Stimulated activated CD4-positive, alpha-beta T cell treated with anti-CD3 and anti-CD28 coated beads, Interleukin-1b, Interleukin-23, amount 100 ng/mL, for 1 hour (primary cell): ENCODE measurements at places on chromosomes 12 and 14.

DNA sequence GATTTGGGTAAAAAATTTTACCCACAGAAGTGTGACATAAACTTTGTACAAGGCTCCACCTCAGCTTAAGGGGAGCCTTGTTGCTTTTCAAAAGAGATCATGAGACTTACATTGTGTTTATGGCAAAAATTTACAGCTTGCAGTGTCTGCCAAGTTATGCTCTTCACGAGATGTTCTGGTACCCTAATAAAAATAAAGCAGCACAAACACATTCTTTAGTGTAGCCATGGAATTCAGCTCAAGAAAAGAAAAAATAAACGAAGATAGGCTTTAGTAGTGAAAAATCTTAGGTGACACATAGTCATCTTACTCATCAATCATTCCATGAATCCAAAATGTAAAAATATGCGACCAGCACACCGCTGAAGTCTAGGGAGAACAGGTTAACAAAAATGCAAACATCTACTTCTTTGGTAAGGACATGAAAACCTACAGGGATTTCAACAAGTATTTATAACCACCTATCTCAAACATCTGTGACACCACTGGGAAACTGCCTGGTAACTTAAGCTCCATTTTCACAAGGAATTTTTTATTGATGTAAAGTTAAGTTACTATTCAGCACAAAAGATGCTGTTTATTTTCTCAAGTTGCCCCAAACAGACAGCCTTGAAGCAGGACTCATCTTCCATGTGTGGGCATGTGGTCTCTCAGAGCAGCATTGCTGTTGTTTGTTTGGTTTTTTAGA, 32.9 kb downstream of the DMAC2L start:
- no peak for DNase-seq

- DNase-seq, result no peak
These were observed 112.3 kb downstream of the ZFP36L1 start for GRCh38 chr14:68680541-68681051.

DNA sequence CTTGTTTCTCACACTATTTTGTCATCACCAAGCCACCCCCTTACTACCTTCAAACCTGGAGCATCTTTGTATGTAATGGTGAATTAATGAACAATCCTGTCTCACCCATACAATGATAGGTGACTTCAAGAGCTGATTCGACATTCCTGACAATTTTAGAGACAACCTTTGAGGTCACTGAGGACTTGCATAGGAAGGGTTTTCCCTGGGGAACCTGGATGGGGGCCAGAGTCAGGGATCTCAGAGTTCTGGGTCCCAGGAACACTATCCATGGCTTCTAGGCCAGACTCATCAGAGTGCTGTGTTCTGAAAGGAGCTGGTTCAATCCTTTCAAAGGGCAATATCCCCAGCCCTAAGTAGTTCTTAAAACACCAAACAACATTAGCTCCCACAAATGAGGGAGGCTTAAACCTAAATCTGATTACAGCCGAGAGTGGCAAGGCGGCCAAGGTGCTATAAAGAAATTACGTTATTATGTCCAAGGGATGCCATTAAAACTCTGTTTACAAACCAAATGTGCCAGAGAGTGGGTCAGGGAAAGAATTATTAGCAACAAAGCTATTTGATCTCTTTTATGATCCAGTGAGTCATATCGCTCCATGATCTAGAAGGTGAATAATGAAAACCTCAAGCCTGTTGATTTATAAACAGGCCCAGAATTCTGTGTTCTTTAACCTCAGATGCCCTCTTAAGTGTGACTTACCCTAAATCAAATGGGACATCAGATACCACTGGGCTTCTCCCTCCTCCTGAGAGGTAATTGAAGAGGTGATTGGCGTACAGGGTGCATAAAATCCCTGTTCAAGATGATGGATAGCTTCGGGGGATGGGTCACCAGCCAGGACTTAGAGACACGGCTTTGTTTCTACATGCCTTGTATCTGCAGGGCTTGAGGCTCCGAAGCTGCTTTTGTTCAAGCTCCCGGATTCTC, 230.2 kb upstream of the TBX3 start:
- no peak for DNase-seq

- no peak for DNase-seq
These were observed at the start of gene MDGA2 for GRCh38 chr14:47675466-47676314. MDGA2 (minus strand) TSS chr14:47675605.

DNA sequence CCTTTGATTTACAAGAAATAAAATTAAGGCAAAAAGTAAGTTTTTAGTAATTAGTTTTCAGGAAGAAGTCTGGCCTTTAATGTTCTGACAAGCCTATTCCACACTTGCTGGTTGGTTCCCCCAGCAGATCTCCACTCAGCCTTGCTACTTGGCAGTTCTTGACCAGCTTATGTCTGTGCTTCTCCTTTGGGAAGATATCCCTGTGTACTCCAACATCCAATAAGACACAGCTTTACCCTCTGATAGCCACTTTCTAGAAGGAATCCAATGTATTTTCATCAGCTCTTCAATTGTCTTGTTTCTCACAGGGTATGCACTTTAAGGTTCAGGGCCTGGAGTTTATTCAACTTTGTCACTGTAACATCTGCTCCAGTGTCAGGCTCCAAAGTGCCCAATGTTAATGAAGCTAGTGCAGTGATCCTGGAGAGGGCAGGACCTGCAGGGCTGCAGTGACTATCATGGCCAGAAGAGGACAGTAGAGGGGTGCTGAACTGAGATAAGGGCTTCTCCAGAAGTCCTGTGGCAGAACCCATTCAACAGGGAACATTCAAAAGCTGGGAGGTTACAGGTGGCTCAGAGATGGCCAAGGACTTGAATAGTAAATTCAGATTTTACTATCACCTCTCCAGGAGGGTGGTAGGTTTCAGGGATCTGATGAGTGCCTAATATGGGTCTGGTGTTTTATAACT, 22.9 kb downstream of the JKAMP start:
- no peak for DNase-seq

DNA sequence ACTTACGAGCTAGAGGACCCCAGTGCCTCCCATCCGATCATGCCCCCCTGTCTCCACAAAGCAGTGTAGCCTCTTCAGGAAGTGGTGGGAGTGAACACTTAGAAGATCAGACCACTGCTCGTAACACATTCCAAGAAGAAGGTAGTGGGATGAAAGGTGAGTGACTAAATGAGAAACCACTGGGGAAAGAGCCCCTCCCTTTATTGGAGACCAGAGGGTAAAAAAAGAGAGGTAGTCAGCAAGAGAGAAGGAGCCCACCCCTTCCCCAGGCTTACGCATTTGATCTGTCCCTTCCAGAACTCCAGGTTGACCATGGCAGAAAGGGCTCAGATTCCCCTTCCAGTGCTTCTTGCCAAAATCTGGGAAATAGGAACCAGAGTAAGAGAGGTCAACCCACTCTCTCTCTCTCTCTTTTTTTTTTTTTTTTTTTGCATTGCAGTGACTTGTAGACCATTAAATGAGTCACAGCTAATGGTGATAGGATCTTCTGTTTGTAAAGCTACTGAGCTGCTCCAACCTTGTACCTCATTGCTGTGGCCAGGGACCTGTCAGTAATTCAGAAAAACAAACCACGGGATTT, 165.4 kb downstream of the GCH1 start:
- no peak for DNase-seq

DNA sequence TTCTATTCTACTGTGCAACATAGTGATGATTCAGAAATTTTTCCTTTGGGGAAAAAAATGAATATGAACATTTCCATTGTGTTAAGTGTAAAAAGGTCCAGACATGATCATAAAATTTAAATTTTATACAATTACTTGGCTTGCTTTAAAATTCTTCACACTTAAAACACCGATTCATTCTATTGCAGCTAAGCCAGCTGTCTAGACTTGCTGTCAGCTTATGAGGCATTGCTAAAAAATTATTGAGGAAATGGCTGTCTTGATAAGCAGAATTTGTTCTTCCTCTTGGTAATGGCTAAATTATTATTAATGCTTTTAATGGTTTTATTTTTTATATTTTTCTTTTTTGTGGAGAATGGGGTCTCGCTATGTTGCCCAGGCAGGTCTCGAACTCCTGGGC, 1.8 kb downstream of the LYSET start:
- DNase-seq, result no peak

- DNase-seq, result no peak
These were observed 89.2 kb downstream of the KCNK10 start for GRCh38 chr14:88233915-88234314.

DNA sequence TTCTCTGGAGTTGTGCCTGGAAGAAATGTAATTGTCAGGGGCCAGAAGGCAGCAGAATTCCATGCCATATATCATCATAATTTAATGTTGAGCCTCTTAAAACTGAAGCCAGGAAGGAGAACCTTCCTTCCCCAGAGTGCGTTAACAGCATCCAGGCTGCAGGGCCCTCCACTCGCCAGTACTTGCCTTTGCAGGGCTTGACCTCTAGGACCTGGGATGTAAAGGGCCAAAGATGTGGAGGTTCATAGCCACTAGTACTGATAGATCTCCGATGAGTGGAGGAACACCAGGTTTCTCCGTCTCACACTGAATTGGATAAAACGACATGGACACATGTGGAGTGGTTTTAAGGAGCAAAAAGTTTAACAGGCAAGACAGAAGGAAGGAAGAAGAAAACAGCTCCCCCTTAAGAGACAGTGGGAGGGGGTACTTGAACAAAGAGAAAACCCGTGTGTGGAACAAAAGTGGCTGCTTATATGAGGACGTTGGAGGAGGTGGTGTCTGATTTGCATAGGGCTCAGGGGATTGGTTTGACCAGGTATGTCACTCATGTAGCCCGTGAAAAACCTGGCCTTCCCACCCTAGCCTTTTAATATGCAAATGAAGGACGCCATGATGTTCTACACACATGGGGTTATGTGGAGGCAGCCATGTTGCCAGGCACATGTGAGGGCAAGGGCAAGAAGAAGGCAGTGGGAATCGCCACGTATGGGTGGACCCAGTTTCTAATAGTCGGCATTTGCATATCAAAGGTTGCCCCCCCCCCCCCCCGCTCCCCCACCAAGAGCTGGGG, 38.8 kb upstream of the WSCD2 start:
- no peak for DNase-seq

- DNase-seq, result no peak
These were observed 46.1 kb downstream of the MAPKAPK5 start for GRCh38 chr12:111887926-111888745.

DNA sequence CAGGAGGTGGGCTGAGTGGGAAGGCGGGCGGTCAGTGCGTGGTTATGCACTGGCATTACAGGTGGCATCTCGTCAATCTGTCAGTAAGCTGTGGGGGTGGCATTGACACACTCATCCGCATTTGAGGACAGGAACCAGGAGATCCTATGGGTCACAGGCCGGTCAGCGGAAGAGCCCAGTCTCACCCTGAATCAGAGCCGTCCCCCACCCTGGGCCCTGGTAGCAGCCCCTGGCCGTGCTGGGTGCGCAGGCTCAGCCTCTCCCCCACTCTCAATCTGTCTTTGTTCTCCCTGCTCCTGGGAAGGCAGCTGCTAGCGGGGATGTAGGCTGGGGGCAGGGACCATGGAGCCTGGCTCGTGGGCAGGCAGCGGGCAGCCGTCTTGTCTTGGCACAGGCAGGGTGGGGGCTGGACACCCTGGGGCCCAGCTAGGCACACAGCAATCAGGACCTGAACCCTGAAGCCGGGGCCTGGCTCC, 5.1 kb downstream of the INF2 start:
- no peak for DNase-seq

- DNase-seq, result no peak
These were observed 82.8 kb upstream of the MDM1 start for GRCh38 chr12:68414988-68415387.

DNA sequence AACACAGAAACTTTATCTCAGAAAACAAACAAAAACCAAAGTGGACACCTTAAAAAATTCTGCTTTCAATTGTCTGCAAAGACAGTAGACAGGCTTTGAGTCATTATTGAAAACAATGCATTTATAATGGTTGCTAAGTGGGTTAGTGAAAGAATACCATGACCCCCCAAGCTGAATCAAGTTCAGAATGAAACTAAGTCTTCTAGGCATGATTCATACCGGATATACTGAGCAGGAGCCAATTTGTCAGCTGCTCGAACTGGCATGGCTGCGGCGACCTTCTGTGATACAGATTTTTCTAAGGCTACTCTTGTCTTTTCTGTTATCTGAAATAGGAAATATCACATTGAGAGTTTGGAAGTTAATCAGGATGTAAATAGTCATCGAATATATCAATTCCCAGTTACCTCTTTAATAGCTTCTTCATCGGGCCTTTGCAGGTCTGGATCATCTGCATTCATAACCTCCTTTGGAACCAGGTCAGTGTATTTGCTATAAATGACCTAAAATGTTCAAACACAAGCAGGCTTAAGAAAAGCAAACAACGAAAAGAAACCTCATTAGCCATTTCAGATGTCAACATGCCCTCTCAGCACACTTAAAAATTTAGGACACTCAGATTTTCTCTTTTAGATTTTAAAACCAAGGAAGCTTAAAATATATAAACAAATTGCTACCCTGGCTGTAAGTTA, 22.3 kb downstream of the SNW1 start:
- no peak for DNase-seq

GRCh38 chr14:75067212-75067611, 2.2 kb upstream of the ZC2HC1C start:
- DNase-seq, result no peak
